Fibroblast of lung (primary cell): ENCODE measurements at places on chromosomes 13 and 19.

GRCh38 chr19:43806848-43807247 lies 4.6 kb upstream of the LYPD5 start:
- no peak for DNase-seq

DNA sequence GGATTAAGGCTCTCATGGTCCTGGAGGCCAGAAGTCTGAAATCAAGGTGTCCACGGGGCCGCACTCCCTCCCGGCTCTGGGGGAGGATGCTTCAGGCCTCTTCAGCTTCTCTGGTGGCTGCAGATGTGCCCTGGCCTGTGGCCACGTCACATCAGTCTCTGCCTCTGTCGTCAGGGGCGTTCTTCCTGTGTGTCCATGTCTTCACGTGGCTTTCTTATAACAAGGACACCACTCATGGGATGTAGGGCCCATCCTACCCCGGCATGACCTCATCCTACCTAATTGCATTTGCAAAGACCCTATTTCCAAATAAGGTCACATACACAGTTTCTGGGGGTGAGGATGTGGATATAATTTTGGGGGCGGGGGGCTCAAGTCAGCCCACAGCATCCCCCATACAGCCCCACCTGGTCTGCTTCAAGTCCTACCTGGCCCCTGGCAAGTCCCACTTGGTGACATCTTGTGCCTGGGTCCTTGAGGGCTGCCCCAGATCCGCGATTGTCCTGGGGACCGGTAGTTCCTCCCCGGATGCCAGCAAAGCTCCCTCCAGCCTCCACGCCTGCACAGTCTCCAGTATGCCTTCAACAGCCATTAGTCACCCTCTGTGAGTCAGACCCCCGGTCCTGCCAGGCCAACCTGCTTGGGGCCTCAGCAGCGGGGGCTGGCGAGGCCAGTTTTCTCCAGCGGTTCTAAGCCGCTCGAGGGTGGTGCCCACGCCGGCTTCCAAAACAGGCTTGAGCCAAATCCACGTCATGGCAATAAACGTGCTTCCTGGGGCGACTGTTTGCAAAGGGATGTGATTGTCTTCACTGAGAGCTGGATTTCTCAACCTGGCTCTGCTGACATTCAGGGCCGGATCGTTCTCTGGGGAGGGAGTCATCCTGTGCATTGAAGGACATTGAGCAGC lies 32.2 kb downstream of the MYO9B start:
- DNase-seq = peak; percentile 96

- DNase-seq = no peak
These were observed 685 bp downstream of the GMFG start for GRCh38 chr19:39335168-39335548.

- no peak for DNase-seq
These were observed at the start of gene CYP2F1 for GRCh38 chr19:41114132-41114531. CYP2F1 (plus strand) TSS chr19:41114432; CDS start chr19:41116189, 1,757 bp downstream.

DNA sequence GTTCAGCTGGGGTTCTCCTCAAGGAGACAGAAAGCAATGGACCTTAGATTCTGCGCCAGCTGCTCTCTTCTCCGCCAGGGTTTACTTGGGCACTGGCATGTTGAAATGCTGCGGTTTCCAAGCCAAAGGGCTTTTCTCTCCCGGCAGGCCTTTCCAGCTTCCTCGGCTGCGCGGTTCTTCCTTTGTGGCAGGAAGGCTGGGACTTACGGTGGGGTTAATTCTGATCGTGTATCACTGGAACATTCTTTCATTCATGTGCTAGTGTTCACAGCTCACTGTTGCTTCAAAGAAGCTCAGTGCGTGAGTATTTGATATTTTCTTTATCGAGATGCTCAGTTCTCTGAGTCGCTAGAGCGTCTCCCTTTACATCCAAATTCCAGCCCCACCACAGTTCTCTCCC lies 723.2 kb downstream of the UQCRFS1 start:
- DNase-seq = no peak

DNA sequence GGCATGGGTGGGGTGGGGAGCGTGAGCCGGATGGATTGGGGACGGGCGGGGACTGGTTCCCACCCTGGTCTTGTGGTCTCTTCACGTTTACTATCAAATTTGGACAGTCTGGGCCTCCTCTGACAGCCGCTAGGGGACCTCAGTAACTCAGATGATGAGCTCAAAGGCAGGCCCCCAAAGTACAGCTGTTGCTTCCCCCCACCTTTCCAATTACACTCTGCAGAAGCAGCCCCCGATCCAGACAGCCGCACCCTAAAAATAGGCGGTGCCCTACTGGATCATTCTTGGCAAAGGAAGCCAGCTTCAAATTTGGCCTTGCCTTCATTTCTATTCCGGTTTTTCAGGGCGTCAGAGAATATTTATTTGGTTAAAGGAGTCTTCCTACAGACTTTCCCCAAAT lies 1.9 kb upstream of the FOXO1 start:
- no peak for DNase-seq

GRCh38 chr13:48302871-48303358 lies 636 bp upstream of the RB1 start:
- no peak for DNase-seq

DNA sequence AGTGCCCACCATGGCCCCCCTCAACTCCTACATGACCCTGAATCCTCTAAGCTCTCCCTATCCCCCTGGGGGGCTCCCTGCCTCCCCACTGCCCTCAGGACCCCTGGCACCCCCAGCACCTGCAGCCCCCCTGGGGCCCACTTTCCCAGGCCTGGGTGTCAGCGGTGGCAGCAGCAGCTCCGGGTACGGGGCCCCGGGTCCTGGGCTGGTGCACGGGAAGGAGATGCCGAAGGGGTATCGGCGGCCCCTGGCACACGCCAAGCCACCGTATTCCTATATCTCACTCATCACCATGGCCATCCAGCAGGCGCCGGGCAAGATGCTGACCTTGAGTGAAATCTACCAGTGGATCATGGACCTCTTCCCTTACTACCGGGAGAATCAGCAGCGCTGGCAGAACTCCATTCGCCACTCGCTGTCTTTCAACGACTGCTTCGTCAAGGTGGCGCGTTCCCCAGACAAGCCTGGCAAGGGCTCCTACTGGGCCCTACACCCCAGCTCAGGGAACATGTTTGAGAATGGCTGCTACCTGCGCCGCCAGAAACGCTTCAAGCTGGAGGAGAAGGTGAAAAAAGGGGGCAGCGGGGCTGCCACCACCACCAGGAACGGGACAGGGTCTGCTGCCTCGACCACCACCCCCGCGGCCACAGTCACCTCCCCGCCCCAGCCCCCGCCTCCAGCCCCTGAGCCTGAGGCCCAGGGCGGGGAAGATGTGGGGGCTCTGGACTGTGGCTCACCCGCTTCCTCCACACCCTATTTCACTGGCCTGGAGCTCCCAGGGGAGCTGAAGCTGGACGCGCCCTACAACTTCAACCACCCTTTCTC lies 8.2 kb downstream of the FOXA3 start:
- DNase-seq = no peak

DNA sequence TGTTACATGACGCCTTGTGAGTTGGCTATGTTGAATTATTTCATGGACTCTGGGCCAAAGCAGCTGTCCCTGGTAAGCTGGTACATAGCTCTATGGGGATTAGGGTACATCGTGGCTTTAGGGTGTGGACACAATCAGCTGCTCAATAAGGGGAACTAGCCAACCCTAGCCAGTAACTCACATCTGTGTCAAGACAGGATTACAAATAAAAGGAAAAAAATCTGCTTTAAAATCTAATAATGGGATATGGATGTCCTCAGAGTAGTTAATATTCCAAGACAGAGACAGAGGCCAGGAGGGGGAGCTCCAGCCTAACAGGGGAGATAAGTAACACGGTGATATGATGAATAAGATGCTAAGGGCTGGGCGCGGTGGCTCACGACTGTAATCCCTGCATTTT lies 21.1 kb upstream of the ZNF766 start:
- peak; percentile 47 for DNase-seq

DNA sequence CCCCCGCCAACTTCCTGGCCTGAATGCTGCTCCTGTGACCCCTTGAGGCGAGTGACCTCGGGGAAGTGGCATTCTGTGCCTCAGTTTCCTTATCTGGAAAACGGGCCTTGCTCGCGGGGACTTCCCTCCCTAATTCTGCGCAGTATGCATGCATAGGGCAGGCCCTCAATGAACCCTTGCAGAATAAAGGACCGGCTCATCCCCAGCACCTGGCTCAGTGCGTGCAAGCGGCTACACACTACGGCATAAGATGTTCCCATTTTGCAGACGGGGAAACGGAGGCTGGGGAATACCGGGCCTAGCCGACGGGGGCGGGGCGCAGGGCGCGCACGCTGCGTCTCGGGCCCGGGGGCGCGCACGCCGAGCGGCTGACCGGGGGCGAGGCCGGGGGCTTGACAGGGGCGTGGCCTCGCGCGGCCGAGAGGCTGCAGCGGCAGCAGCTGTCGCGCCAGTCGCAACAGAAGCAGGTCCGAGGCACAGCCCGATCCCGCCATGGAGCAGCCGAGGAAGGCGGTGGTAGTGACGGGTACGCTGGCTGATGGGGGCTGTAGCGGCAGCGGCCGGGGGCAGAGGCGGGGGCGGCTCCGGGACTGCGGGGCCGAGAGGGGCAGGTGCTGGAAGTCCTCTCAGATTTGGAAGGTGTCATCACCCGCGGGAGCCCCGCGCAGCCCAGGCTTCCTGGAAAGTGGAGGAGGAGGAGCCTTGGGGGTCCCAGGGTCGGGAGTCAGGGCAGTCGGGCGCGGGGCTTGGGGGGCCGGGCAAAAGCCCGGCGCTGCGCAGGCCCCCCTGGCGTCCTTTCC lies at the start of gene PGPEP1:
TSS of gene PGPEP1 (plus strand) at position 409 of the 800 bp plus-strand sequence. CDS start at position 493, 84 bp downstream.
- peak; percentile 49 for DNase-seq

GRCh38 chr13:70088926-70089325 lies 18.7 kb upstream of the ATXN8OS start:
- no peak for DNase-seq

GRCh38 chr19:21082011-21082975 lies at the start of gene ZNF714:
ZNF714 (plus strand) TSS chr19:21082203; CDS start chr19:21098269, 16,066 bp downstream.
- peak; percentile 84 for DNase-seq

GRCh38 chr13:27053902-27054595 lies 117.6 kb downstream of the USP12 start:
- peak; percentile 90 for DNase-seq

- peak; percentile 74 for DNase-seq
These were observed 9.7 kb downstream of the R3HDM4 start for GRCh38 chr19:903266-903797.

DNA sequence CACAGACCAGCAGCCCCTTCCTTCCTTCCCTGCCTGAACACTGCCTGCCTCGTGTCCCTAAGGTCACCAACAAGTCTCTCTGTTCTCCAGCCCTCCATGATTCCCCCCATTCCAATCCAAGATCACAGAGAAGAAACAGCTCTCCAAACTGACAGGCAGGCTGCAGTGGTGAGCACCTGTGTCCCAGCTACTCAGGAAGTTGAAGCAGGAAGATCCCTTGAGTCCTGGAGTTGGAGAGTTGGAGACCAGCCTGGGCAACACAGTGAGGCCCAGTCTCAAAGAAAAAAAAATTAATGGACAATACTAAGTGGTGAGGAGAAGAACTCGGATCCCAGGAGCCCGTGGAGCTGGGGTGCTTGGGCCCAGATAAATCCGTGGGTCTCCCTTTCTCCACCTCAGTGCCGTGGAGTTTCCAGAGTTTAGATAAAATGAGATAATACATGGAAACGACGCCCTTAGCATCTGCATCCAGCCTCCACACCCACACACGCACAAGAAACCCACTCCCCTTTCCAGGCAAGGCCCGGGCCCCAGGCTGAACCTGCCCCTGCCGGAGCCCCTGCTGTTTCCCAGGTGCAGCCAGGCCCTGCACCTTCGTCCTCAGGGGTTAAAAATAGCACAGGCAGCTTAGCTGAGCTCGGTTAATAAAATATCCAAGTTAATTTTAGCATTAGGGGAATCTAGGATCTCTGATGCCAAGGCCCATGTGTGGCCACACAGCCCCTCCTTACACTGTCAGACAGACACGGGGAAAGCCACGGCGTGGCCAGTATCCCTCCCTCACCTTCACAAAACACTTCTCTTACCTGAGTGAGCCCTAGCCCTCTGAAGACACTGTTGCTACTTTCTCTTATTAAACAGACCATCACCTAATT lies 4.7 kb downstream of the RASA3 start:
- no peak for DNase-seq

- no peak for DNase-seq
These were observed 318.3 kb downstream of the IRS2 start for GRCh38 chr13:109468123-109468522.

DNA sequence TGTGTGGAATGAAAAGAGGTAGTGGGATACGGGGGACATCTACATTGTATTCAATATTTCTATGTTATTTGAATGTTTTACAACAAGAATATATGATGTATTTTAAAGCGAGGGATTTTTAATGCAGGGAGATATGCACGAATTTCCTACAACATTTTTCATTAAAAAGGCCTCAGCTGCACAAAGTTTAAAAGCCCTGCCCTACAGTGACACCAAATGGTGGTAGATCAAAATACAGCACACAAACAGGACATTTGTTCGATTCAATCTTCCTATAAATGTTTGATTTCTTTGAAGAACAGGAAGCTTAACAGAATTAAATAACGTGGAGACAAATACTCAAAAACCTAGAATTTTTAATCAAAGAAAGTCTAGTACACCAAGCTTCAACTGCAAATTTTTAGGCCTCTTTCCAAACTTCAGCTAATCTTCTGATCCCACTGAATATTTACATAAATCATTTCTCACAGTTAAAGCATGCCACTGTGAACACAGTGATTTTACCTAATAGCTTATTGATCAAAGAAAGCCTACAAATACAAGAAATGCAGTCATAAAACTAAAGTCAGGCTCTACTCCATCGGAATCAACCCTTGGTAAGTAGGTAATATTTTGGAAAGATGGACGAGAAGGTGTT lies 257.2 kb downstream of the DIAPH3 start:
- DNase-seq = peak; percentile 76

DNA sequence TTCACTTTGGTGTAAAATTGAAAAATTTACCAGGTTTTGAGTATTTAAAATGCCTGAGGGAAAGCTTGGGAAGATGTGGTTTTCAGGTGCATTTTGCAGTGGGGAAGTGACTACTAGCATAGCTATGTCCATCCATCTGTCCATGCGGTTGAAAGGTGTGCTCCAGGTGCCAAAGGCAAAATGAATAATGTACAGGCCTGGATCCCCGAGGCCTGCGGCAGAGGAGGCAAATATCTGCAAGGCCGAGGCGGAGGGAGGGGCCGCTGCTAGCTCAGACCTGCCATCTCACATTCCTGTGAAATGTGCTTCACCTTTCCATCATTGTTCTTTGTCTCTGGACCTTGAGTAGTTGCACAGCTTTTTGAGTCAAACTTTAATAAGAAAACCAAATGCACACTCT lies 65.5 kb downstream of the ERCC5 start:
- DNase-seq = no peak

DNA sequence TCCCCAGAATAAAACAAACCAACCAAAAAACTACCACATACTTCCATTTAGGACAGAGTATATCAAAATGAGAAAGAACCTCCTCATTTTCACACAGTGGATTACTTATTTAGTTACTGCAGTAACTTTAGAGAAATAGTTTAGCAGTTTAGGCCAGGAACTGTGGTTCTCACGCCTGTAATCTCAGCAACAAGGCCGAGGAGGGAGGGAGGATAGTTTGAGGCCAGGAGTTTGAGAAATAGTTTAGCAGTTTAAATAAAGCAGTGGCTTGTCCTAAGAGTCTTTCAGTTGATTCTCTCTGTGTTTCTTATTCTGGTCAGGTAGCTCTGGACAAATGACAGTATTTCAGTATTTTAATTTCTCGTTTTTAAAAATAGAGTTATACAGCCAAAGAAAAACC lies 9.4 kb downstream of the HMGB1 start:
- DNase-seq = no peak

GRCh38 chr13:96041326-96042110 lies 11.7 kb downstream of the UGGT2 start:
- DNase-seq = no peak
